ENCODE measurements at places on chromosomes 12 and 14.

DNA sequence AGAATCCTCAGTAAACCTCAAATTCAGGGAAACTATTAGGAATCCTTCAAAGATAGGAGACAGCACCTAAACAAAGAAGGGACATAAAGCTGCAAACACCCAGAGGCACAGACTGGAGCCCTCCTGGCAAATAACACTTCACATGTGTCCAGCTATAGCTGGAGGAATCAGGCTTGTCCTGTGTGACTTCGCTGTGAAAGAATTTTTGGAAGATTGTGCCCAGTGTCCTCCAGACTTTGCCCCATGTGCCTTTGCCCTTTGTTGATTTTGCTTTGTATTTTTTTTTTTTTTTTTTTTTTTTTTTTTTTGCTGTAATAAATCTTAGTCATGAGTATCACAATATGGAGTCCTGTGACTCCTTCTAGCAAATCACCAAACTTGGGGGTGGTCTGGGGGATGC, 136.8 kb downstream of the KCNH5 start:
- DNase-seq, result no peak

DNA sequence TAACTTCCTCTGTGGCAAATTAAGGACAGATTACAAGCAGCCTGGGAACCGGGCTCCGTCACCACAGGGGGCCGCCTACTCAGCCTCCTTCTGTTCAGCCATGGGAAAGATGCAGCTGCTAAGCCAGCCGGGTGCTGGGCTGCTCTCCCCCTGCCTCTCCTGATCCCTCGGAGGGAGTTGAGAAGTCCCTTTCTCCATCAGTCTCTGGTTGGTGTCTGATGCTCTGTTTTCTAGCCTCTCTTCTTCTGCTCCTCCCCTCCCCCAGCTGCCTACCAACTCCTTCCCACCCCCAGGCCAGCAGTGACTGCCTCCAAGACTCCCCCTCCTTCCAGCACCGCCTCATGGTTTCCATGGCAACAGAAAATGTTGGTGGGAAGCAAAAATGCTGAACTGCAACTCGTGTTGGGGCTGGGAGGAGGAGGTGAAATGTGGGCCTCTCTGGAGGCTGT, 486.7 kb downstream of the APAF1 start:
- DNase-seq, result no peak

- DNase-seq, result no peak
These were observed 694 bp downstream of the AKAP5 start for GRCh38 chr14:64465831-64466554.

DNA sequence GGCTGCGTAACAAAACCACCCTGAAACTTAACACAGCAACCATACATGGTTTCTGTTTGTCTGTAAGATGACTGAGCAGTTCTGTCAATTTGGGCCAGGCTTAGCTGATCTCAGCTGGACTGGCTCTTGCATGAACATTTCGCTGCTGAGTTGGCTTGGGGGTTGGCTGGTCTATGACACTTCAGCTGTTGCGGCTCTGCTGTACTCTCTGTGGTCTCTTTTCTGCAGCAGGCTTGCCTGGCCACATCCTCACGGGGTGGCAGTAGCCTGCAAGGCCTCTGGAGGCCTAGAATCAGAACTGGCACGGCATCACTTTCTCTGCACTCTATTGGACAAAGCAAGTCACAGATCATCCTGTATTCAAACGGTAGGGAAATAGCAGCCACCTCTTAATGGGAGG, 216.2 kb downstream of the BCL11B start:
- no peak for DNase-seq

- no peak for DNase-seq
These were observed 615.1 kb downstream of the TMEM121 start for GRCh38 chr14:106141242-106142220.

DNA sequence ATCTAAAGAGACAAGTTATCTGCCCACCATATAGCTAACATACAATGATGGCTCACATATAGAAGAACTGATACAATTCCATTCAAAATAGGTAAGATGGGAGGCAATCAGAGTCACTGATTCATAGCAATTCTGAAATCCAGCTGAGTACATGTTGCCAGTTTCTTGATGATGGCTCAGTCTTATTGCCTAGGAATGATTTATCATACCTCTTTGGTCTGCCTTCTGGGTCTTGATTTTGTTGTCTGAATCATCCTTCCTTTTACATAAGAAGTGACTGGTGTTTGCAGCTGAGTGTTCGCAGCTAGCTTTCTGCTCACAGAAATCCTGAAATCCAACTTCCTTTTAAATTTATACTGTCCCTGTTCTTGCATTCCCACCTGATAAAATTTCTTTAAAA, 463.2 kb upstream of the MGAT4C start:
- DNase-seq, result peak; percentile 68

GRCh38 chr12:104751594-104751993, 206.5 kb downstream of the SLC41A2 start:
- DNase-seq, result no peak

- no peak for DNase-seq
These were observed 13.1 kb downstream of the GPR68 start for GRCh38 chr14:91231446-91231845.

DNA sequence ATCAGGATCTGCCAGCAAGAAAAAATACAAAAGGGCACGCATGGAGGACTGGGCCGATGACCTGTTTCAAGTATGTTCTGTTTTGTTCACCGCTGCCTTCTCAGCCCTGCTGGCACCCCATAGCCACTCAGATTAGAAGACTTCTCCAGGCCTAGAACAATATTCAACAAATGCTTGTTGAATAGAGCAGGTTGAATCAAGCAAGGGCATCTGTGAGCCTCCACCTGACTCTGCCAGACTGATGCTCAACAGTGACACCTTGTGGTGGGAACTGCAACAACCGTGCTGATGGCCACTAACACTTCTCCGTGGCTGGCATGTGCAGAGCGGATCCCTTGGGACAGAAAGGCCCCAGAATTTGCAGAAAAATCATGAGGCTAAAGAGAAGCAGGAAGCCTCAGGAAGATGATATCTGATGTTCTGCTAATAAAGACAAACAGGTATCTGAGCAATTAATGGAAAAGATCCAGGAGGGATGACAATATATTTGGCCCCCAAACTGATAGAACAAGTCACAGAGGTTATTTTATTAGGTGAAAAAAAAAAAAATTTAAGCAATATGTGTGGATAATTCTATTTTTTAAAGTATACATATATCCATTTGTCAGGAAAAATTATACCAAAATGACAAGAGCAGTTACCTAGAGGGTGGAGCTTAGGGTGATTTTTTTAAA, 114.3 kb downstream of the KSR2 start:
- peak; percentile 28 for DNase-seq

GRCh38 chr14:91947475-91948184, at the start of gene FBLN5:
TSS of gene FBLN5 (minus strand) at chr14:91947694. CDS start at chr14:91947229, 465 bp downstream.
- DNase-seq, result peak; percentile 41

DNA sequence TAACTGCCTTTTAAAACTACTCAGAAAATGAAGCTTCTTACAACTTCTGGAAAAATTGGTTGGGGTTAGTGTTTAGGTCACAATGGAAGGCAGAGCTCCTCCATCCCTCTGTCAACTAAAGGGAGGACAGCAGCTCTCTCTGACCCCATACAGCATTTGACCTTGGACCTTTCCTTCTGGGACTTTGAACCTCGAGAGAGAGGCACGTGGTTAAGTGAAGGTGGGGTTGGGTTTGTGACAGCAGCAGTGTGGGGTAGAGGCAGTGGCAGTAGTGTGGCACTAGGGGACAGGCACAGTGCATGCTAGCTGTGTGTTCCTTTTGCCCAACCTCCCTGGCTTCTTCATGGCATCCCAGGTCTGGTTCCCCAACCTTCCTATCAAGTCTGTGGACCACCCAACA, 9.4 kb upstream of the C12orf75 start:
- DNase-seq, result no peak

GRCh38 chr12:49646871-49647654, 23.7 kb downstream of the PRPF40B start:
- DNase-seq, result no peak

DNA sequence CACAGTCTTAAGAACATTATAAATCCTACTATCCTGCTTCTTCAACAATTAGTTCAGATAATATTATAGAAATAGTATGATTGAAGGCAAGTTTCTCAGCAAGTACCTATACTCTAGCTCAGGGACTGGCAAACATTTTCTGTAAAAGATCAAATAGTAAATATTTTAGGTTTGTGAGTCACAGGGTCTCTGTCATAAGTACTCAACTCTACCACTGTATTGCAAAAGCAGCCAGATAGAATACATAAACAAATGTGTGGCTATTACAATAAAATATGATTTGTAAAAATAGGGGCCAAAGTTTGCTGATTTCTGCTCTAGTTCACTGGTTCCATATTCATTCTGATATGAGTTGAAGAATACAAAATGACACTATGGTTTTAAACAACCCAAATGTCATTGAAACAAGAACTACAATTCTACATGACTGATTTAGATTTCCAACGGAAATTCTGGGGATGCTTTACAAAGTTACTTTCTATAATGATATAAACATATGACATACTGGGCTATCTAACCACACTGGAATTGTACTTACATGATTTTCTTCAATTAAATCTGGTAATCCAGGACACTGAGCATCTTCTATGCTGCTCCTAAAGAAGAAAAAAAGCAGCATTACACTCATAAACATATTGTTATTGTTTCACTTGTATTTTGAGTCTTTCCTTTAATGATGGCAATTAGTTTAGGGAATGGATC, 23.2 kb downstream of the LGALS3 start:
- no peak for DNase-seq

GRCh38 chr12:57616383-57617101, 5.3 kb downstream of the ARHGEF25 start:
- peak; percentile 63 for DNase-seq
